Right ventricle myocardium superior (tissue), 1 donor: ENCODE measurements at places on chromosomes 1 and 21. TPM values are rescaled to one million over a fixed set of nuclear protein-coding genes. Genes with fewer than 3 reads are reported as not detected.

Gene UBASH3A
- total RNA-seq: not detected

- DNase-seq: no peak
These were observed 1030.1 kb downstream of the ADGRL2 start for GRCh38 chr1:82830690-82831380.

DNA sequence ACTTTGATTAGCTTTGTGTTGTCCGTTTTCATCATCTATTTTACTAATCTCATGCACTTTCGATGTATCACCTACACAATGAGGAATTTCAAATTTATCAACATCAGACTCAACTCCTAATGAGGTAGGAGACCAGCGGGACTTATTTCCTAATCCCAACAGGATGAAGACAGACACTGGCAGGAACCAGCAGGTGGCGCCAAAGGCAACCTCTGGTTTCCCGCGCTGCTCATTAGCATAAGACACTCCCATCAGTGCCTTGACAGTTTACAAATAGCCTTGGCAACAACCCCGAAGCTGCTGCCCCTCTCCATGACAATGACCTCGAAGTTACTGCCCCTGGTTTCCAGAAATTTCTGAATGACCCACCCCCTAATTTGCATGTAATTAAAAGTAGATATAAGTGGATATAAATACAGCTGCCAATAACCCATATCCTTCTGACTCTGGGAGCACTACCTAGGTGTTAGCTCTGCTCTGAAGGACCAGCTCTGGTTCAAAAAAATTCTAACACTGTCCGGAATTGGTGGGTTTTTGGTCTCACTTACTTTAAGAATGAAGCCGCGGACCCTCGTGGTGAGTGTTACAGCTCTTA is 974.8 kb downstream of the ADGRL2 start:
- DNase-seq: peak; percentile 42

DNA sequence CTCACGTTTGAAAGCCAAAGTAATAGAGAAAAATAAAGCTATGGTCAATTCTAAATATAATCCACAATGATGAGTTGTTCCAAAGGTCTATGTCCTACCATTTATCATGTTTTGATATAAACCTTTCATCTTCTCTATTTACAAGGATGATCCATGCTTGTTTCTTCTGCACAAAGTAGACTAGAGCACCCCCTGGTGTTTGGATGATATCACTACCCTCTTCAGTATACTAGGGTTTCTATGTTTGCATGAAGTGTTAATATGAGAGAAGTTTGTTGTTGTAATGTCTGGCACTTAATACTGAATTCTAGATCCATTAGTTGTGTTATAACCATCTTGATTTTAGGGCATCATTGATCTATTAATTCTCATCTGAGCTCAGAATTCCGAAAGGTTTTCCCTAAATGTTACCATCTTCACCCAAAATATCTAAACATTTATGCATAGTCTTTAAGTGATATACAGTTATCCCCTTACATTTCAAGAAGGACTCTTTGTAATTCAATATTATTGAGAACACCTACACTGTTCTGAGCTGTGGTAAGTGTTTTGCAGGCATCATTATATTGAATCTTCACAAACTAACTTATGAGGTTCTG is 21.1 kb downstream of the CLDN8 start:
- DNase-seq: no peak

Gene SLC41A1
- 465 TPM for total RNA-seq

GRCh38 chr1:88272216-88272615 is 411.9 kb upstream of the PKN2 start:
- DNase-seq: no peak

Gene OR2G3
- not detected for total RNA-seq

Gene COL16A1
- total RNA-seq: 10.9 TPM

- DNase-seq: no peak
These were observed 72.6 kb upstream of the HMGB4 start for GRCh38 chr1:33791251-33791650.

Gene SLC45A1
- total RNA-seq: 1.9 TPM

GRCh38 chr1:185996211-185996610 is 262.0 kb downstream of the HMCN1 start:
- peak; percentile 42 for DNase-seq

Gene VWA5B1
- total RNA-seq: 0.13 TPM

Gene S100A16
- total RNA-seq: 44.3 TPM

Gene PCBP3
- 2.0 TPM for total RNA-seq

GRCh38 chr1:220699044-220699443 is 8.9 kb downstream of the C1orf115 start:
- DNase-seq: no peak

Gene AIRE
- total RNA-seq: not detected

- DNase-seq: no peak
These were observed 37.9 kb downstream of the WDR3 start for GRCh38 chr1:117967477-117967876.

Gene TIAM1
- 2.9 TPM for total RNA-seq

Gene LZIC
- total RNA-seq: 33.2 TPM

DNA sequence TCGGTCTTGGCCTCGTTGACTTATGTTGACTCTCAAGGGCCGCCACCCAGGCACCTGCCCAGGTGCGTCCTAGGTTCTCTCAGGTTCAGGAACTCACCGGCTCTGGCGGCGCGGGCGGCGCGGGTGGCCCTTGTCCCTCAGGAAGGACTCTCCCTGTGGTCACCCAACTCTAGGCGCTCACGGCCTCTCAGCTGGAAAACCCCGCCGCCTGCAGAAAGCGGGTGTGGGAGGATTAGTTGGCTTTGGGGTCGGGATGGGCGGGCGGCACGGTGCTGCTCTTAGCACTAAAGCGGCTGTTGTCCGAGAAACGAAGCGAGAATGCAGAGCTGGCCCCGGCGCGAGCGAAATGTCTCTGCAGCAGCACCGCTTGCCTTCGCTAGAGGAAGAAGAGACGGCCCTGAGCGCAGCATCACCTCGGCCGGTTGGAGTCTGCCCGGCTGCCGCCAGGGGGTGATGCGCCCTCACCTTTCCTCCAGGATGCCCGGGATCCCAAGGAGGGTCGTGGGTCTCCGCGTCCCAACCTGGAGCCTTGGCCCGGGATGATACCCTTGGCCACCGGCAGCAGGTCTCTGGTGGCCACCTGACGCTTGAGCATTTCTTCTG is 8.1 kb upstream of the TADA1 start:
- peak; percentile 54 for DNase-seq

DNA sequence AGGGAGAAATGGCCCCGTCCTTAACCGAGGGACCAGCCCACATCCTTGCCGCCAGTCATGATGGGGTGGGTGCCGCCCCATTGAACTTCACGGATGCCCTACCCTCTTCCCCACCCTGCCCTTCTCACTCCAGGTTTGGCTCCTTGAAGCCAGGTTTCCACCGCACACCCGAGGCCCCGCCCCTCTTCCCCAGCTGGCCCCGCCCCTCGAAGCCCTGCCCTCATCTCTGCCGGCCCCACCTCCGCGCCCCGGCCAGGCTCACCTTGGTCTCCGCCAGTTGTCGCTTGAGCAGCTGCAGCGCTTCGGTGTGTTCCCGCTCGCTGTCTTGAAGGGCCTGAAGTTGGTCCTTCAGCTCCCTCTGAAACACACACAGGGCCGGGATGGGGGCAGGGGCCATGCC is 16.6 kb downstream of the TRIM62 start:
- DNase-seq: no peak

DNA sequence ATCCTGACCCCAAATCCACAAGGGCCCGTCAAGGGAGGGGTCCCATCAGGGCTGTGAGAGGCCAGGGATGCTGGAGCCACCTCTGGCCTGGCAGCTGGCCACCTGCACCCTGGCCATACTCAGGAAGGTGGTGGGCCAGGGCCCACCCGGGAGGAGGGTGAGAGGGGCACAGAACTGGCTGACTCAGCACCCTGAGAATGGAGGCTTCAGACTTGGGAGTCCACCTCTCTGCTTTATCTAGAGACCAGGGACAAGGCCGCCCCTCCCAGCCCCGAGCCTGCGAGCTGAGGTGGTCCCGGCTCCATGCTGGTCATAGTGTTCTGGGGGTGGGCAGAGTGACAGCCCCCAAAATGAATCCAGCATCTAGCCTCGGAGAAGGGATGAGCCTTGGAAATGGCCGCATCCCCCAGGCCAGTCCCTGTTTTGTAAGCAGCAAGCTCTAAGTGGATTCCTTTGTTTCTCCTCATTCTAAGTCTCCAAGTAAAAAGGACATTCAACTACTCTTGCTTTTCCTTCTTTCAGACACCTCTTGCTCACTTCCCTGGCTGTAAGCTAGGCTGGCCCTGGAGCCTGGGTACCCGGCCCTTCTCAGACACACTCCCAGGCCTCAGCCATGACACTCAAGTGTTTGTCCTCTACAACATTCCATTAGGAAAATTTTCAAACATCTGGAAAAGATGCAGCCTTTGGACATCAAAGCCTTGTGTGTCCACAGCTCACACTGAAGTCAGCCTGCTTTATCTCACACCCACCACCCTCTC is 12.3 kb downstream of the WNT3A start:
- DNase-seq: no peak

GRCh38 chr1:111669268-111669667 is 49.7 kb downstream of the RAP1A start:
- no peak for DNase-seq

DNA sequence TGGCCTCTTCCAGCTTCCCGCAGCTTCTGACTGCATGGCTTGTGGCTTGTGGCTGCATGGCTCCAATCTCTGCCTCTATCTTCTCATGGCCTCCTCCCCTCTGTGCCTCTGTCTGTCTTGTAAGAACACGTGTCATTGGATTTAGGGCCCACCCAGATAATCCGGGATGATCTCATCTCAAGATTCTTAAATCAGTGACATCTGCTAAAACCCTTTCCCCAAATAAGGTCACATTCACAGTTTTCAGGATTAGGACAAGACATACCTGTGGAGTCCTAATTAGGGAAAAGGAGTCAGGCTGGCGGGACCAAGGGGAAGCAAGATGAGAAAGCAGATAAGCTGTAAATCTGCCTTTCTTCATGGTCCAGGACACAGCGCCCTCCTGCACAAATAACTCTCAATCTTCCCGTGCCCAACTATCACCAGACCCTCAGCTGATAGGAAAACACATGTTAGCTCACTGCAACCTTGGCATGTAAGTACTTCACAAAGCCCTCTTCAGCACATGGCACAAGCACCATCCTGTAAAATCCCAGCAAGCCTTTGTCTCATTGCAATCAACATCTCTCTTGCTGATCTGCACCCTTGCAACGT is 82.2 kb downstream of the SPSB1 start:
- DNase-seq: no peak

Gene ALX3
- total RNA-seq: not detected

GRCh38 chr1:224507771-224508523 is 73.3 kb upstream of the WDR26 start:
- DNase-seq: no peak

DNA sequence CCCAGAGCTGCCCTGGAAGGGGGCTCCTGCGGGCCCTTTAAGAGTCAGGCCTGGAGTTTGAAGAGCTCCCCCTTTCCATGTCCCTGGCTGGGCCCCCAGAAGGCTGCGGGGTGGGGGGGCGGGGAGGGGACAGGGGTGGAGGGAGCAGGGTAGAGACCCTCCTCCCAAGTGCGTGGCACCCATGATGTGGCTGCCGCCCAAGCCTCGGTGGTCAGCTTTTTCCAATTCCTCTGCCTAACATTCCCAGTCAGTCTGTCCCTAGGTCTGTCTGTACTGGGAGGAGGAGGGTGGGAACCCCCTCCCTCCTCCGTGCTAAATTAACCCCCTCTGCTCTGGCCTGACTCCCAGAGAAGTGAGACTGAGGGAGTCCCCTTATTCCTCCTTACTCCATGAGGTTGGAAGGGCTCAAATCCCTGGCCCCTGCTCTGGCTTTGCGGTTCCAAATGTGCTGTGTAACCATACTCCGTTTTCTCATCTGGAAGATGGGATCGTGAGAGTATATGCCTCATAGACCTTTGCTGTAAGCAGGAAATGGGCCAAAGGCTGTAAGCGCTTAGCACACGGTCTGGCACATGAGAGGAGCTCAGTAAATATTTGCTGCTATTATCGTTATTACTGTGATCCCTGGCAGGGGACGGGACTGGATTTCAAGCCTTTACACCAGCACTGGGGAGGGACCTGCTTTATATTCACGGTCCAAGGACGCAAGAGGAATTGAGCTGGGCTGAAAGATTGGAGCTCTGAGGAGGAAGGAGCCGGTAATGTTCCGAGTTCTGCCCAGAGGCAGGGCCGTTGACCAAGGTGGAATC is 658 bp upstream of the COL16A1 start:
- no peak for DNase-seq

DNA sequence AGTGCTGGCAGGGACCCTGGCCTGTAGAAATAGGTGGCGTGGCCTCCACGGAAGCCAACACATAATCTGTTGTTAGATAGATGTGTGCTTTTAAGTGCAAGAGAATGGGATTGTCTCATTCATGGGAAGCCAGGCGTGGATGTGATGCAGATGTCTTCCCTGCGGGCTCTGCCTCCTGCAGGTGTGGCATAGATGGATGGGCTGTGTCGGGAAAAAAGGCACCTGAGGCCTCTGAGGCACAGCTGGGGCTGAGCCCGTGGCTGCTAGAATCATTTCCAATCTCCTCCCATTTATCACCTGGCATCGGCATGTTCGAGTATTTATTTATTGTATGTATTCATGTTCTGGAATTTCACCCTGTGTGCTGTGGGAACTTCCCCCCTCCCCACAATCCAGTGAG is 353.4 kb upstream of the AJAP1 start:
- DNase-seq: no peak

DNA sequence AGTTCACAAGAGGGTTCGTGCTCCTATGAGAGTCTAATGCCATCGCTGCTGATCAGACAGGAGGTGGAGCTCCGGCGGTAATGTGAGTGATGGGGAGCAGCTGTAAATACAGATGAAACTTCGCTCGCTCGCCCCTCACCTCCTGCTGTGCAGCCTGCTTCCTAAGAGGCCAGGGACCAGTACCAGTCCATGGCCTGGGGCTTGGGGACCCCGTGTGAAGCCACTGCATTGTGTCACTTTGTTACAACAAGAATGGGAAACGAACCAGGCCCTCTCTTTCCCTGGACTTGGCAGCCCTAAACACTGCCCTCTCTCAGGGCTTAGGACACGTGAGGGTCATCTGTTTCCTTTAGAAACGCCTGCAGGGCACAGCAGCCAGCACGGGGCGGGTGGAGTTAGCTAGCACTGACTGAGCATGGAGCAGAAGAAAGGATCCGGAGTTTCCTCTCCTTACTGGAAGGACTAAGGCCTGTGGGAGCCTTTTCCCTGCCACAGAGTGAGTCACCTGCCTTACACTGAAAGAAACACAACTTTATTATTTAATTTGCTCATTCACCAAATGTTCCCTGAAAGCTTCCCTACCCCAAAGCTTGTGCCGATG is 185.2 kb upstream of the TMEM51 start:
- peak; percentile 71 for DNase-seq

- no peak for DNase-seq
These were observed 9.3 kb downstream of the MTARC2 start for GRCh38 chr1:220757441-220757840.

DNA sequence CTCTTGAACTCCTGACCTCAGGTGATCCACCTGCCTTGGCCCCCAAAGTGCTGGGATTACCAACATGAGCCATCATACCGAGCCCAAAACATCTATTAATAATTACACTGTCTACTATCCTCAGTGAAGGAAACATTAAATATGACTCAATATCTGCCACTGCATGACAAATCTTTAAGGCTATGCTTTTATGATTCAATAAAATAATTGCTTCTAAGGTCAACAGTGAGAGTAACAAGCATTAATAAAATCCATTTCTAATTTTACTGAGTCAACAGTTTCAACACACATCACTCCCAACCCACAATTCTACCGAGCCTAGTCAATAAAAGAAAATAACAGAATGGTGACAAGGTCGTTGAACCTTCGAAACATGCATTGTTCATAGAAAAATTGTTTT is 125.5 kb upstream of the CHRM3 start:
- DNase-seq: no peak

Gene HORMAD1
- total RNA-seq: not detected

GRCh38 chr1:54327386-54328065 is 78.7 kb downstream of the SSBP3 start:
- no peak for DNase-seq

GRCh38 chr1:56797065-56797685 is 22.0 kb downstream of the FYB2 start:
- peak; percentile 46 for DNase-seq
